ENCODE measurements at places on chromosomes 6 and 20.

- DNase-seq, result no peak
Measured at GRCh38 chr6:42819803-42820511, 38.1 kb downstream of the BICRAL start.

DNA sequence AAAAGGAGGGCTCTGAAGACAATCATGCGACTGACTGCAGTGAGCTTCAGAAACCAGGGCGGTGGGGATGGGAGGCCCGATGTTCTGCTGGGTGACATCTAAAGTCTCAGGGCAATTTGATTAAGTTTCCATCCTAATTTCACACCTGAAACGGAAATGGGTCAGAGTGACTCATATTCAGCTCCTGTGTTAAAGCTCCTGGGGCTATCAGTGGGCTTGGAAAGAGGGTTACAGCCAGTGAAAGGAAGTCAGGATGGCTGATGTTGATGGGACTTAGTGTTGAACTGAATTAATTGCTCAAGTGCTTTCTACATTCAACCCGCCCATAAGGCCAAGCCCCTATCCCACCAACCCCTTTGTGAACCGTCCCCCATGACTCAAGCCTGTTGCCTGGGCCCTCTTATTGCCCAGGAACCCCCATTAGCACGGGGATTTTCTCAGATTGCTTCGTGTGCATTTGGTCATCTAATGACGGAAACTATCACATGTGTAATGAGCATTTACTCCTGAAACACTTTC is 47.1 kb upstream of the TBC1D7 start:
- no peak for DNase-seq

DNA sequence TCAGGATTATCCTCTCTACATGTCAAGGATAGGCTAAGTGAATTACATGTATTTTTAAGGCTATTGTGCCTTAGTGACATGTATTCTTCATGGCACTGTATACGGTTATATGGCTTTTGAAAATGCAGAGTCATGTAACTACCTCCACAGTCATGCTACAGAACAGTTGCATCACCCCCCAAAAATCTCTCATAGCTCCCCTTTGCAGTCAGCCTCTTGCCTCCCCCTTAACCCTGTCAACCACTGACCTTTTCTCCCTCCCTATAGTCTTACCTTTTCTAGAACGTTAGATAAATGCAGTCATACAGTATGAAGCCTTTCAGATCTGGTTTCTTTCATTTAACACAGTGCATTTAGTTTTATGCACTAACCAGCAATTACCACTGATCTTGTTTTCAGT is 10.3 kb upstream of the RNF24 start:
- no peak for DNase-seq

- DNase-seq, result no peak
Measured at GRCh38 chr6:21115111-21115510, 478.4 kb upstream of the SOX4 start.

GRCh38 chr20:37347347-37347823 is 1.4 kb downstream of the SRC start:
- DNase-seq, result no peak

GRCh38 chr6:139156551-139156950 is 21.7 kb downstream of the HECA start:
- DNase-seq, result no peak

DNA sequence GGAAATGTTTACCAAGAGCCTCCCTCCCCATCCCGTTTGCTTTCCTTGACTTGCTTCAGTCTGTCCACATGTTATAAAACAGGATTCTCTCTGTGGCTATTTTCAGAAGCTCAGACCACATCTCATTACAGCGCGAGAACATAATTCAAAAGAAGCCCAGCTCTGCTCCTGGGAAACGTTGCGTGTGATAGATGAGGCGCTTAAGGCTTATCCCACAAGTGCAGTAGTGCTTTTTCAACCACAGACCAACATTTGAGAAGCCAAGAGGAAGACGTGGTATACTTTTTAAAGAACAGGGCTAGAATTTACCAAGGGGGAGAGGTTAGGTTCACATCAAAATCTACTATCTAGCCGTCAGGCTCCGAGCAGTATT is 239.5 kb downstream of the SLC24A3 start:
- DNase-seq, result no peak

- DNase-seq, result no peak
Measured at GRCh38 chr6:15374119-15374518, 128.2 kb downstream of the JARID2 start.

DNA sequence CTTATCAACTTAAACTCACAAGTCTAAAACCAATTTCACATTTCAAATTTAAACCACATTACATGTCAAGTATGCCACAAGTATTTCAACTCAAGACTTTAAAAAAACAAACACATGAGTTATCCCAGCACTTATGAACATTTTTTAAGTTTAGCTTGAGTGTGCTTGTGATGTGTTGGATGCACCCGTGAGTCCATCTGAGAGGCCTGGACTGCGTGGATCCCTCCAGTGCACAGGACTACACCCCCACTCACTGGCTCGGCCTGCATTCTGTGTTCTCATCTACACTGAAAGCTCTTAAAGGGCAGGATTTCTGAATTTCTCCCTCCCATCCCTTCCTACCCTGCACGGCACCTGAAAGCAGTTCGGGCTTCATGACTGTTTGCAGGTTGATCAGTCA is 128.8 kb upstream of the CD93 start:
- DNase-seq, result no peak

DNA sequence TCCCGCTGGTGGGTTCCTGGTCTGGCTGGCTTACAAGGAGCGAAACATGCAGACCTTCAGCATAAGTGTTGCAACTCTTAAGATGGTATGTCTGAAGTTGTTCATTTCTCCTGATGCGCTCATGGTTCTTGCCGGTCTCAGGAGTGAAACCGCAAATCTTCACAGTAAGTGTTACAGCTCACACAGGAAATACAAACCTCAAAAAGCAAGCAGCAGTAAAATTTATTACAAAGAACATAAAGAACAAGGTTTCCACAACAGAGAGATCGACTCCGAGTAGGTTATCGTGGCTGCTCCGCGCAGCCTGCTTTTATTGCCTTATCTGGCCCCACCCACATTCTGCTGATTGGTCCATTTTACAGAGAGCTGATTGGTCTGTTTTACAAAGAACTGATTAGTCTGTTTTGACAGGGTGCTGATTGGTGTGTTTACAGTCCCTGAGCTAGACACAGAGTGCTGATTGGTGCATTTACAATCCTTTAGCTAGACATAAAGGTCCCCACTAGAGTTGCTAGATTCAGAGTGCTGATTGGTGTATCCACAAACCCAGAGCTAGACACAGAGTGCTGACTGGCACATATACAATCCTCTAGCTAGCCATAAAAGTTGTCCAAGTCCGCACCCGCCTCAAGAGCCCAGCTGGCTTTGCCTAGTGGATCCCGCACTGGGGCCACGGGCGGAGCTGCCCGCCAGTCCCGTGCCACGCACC is 39.2 kb downstream of the TRIM27 start:
- no peak for DNase-seq

DNA sequence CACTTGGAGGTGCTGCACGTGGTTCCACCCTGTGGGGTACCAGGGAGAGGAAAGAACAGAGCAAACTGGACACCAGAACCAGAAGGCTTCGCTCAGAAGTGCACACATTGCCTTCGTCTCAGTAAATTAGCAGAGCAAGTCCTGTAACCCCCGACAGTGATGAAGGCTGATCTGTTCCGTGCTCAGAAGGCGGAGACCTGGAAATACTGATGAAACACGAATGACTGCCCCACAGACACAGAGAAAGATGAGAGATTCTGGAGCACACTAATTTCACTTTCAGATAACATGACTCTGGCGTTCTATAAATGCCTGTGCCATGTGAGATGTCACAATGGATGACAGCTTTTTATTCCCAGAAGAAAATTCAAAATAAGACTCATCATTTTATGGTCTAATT is 44.2 kb upstream of the CCR6 start:
- DNase-seq, result no peak

DNA sequence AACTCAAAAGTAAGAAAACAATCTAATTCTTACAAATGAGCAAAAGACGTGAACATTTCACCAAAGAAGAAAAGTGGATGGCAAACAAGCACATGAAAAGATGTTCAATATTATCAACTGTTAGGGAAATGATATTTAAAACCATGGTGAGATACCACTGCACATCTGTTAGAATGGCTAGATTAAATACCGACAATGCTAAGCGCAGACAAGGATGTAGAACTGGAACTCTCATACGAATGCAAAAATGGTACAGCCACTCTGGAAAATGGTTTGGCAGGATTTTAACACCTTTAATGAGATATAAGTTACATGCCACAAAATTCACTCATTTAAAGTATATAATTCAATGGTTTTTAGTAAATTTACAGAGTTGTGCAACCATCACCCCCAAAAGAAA is 44.6 kb upstream of the NFATC2 start:
- DNase-seq, result no peak

GRCh38 chr6:81253821-81254220 is 498.7 kb downstream of the TENT5A start:
- DNase-seq, result no peak

DNA sequence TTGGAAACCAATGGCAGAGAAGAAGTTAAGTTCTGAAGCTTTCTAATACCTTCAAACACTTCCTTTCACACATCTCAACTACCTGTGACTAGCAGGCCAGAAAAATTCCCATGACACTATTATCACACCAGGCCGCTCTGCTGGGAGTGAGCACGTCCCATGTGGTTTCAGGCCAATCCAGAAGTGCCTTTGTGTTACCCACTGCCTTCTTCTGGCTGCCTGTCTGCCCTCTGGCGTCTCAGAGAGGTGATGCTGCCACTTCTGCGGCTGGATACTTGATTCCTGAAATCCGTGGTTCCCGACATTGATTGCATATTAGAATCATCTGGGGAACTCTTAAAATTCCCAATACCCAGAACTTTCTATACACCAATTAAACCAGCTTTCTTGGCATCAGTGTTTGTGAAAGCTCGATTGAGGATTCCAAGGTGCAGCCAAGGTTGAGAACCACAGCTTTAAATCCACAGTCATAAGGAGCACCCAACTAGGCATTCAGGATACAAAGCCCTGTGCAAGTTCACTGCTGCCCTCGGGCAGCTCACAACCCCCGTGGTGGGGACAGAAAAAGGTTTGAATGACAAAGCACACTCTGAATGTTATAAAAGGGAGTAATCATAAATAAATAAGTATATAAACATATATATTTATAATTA is 65.6 kb downstream of the STMND1 start:
- peak; percentile 79 for DNase-seq

- no peak for DNase-seq
Measured at GRCh38 chr6:166583230-166583965, 3.1 kb downstream of the RAMACL start.

DNA sequence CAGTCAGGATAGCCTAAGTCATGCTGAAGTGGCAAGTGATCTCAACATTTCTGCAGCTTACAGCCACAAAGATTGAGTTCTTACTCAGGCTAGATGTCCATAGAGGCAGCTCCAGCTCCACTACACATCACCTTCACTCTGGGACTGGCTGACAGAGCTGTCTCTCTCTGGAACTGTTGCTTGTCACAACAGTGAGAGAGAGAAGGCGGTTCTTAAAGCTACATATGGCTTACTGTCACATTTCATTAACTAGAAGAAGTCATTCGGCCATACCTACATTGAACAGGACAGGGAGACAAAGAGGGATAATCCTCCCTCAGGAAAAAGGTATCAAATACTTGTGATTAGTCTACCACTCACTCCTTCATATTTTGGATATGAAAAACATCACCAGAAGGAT is 914.9 kb upstream of the FLRT3 start:
- no peak for DNase-seq

GRCh38 chr20:13017883-13018535 is 9.2 kb downstream of the SPTLC3 start:
- DNase-seq, result no peak

DNA sequence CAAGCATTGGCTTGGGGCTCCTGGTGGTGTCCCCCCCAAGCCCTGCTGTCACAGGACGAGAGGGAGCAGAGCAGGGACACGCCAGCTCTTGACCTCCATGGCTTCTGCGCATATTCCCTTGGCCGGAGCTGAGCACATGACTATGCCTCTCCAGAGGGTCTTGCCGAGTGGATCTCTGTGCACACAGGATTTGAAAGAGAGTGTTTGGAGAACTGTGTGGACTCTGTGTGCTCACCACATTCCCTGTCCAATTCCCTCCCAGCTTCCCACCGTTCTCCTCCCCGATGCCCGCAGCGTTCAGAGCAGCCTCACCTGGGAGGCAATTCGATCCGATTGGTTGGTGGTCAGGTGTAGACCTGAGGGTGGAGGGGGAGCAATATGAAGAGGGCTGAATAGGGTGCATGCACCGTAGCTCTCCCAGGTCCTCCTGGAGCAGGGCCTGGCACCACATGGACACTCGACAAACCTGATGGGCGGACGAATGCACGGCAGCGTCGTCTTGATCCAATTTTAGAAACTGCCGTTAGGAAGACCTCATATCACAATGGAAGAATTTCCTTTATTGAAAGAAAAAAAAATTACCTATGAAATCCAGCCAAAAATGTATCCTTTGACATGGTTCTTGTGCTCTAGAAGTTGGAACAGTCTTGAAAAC is 287.8 kb downstream of the CDH4 start:
- no peak for DNase-seq

GRCh38 chr6:24867104-24867703 is 68.5 kb upstream of the ARMH2 start:
- no peak for DNase-seq

DNA sequence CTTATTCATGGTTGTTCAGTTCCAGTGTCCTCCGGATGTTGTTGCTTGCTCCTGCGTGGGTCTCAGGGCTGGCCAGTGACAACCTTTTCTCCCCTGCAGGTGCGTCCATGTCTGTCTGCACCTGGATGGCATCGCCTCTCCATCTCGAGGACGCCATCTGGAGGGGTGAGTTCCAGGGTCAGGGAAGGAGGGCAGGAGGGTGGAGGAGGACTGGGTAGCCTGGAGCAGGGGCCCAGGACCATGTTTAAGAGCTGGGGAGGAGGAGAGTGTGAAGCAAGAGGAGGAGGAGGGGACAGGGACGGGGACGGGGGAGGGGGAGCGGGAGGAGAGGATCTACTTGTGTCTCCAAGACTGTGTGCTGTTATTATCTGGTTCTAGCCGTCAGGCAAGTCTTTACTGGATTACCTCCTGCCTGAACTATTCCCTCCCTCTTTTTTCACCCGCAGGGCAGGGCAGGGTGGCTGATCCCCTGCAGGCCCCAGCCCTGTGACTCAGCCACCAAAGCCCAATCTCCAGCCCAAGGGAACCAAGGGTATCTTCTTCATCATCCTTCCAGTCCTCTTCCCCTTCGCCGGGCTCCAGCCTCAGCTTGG is 32.2 kb upstream of the TULP1 start:
- DNase-seq, result no peak
